ENCODE measurements at places on chromosomes 3 and 15.

DNA sequence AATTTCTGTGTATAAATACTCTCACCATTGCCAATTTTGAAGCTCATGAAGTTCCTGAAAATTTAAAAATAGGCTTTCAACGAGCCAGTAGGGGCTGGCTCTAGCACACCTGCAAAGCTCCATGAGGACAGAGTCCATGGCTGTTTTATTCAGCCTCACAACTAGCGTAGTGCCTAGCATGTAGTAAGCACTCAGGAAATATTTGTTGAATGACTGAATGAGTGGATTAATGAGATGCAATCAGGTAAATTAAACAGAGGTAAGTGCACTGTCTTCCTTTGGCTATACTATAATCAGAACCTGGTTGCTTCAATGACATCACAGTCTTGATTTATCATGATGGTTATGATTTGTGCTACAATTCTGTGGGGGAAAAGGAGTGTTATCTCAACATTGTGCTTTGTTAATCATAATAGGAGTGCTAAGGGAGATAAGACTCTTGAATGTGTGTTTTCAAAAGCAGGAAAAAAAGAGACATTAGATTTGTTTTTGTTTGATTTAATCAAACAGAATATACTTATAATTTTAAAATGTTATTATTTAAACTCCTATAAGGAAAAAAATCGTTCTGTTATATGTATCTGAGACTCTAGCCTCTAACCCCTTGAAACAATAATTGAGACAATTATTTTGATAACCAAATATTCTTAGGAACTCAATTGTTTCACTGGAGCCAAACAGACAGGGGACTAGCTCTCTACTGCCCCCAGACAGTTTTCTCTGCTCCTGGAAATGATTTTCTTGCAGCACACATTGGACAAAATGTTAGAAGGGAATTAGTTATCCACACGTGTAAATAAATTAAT, 171.7 kb upstream of the ATP11B start:
- DNase-seq = no peak

DNA sequence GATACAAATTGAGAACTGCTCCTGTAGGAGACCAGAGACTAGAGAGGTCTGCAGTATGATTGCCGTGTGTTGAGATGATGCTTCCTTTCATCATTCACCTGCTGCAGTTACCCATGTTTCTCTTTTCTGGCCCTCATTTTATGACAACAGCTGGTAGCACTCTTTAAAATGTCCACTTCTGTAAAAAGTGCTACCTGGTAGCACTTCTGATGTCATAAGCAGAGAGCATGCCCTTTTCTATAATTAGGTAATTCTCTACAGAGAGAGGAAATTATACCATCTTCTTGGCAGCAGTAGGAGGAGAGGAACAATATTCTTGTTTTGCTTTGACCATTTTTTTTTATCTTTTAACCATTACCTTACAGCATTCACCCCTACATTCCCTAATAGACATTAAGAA, 123.8 kb downstream of the PPM1L start:
- DNase-seq = no peak

GRCh38 chr3:120244834-120245225, 40.2 kb downstream of the GPR156 start:
- no peak for DNase-seq

GRCh38 chr15:86555939-86556338, 476.3 kb downstream of the AGBL1 start:
- DNase-seq = no peak

DNA sequence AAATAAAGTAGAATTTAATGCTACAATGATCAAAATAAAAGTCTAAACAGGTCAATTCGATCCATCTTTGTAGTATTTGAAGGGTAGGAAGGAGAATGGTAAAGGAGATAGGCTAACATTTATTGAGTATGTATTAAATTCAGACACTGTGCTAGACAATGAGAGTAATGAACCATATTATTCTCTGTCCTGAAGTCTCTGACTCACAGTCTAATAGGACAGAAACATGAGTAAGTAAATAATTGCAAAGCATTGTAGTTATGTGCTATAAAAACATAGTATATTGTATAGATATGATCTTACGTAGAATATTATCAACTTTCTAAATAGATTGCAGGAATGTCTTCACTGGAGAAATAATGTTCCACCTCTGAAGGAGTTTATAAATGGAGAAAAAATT, 64.5 kb downstream of the MDFIC2 start:
- no peak for DNase-seq

Measured in natural killer cell treated with Interleukin-12 subunit alpha and Interleukin-12 subunit beta and Interleukin-15 and Interleukin-18, amount 100 ng/mL, for 72 hours (primary cell).